Breast epithelium (tissue), 4 donors: ENCODE measurements at places on chromosomes 5 and 9.

GRCh38 chr5:78649211-78649695, 681 bp upstream of the LHFPL2 start:
- DNase-seq = no peak

- DNase-seq = no peak
Measured at GRCh38 chr5:132411304-132412013, 41.9 kb downstream of the SLC22A5 start.

GRCh38 chr5:117436846-117437245, 862.2 kb upstream of the SEMA6A start:
- no peak for DNase-seq

GRCh38 chr5:149808264-149808982, 78.3 kb downstream of the PPARGC1B start:
- DNase-seq = no peak

DNA sequence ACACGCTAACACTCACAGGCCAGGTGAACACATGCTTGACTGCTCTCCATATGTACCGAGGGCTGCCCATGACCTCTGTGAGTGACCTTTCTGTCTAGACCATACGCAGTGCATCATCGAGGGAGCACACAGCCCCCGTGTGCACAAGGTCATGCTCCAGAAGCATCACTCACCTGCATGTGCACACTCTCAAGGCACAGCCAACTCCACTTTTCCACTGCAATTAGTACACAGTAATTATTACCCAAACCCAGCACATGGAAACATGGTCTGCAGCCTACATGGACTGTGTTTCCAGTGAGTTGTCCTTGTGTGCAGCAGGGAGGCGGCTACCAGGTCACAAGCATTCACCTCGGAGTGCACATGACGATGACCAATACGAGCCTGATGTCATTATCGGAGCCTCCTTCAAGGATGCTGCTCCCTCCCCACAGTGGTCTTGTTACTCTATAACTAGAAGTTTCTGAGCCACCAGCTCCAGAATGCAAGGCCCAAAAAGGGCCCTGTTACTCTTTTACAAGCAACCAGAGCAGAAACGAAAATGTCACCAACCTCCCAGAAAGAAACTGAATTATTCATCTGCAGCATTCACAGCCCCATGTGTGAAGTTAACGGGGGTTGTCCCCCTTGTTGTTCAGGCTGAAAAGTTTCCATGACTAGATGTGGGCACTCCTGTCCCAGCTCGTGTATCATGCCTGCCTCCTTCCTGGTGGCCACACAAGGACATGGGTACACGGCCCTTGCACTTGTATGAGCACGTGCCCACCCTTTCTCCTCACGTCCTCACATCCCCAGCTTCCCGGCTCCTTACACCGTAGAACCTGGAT, 31.2 kb downstream of the SEMA4D start:
- DNase-seq = no peak
